ENCODE measurements at places on chromosomes 11 and 22.

GRCh38 chr11:15911377-15912044, 444.8 kb downstream of the SOX6 start:
- no peak for DNase-seq

- no peak for DNase-seq
These were observed 32.5 kb upstream of the APLNR start for GRCh38 chr11:57269571-57270021.

DNA sequence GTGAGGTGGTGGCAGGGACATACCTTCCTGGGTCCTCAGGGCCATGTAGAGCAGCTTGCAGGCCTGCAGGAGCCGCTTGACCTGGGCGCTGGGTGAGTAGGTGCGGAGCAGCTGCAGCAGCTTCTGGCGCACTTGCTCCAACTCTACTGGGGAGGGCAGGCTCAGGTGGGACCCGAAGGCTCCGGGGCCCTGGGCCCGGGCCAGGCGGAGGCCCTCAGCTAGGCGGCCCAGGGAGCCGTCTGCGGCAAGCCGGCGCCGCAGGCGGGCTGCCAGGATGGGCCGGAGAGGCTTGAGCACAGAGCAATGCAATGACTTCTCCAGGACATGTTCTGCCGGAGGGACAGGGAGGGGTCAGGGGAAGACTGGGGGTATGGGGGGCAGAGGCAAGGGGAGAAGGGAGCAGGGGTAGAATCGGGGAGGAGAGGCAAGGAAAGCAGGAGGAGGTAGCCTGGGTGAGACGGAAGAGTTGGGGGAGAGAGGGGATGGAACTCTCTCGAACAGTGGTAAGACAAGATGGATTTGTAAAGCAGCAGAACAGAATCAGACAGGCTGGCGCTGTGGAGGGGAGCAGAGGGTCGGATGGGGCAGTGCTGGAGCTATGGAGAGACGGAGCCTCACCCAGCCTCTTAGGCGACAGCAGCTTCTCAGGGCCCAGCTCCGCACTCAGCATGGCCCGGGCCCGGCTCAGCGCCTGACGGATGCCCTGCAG, 2.2 kb downstream of the RIN1 start:
- DNase-seq = no peak

DNA sequence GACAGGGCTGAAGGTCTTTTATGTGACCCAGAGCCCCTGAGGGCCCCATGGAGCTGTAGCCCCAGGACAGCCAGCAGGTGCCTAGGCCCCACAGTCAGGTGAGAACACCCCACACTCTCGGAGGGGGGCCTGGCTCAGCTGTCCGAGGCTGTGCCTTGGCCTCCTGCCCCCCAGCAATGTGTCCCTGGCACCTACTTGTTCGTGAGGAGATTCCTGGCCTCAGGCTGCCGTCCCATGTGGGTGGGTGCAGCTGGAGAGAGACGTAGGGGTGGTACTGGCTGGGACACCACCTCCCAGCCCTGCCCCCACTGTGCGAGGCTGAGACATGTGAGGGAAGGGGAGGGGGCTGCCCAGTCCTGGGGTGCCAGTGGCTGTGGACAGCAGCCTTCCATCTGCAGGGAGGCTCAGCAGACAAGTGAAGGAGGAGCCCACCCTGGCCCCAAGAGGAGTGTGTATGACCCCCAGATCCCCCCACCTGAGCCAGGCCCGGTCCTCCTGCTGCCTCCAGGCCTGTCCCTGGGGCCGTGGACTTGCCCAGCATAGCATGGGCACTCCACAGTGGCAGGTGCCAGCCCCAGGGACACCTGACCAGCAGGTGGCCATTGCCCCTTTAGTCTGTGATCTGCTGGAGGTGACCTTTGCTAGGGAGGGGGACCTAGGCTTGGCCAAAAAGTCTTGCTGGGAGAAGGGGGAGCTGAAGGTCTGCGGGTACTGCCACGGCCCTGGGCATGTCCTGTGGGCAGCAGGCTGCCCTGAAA, 17.0 kb downstream of the IL17REL start:
- DNase-seq = no peak

GRCh38 chr11:15163136-15163535, 48.4 kb downstream of the INSC start:
- DNase-seq = no peak

- peak; percentile 62 for DNase-seq
These were observed 465 bp downstream of the SUN2 start for GRCh38 chr22:38755155-38755910.

GRCh38 chr22:38300197-38300945, 16.9 kb downstream of the CSNK1E start:
- DNase-seq = no peak

Measured in activated CD8-positive, alpha-beta T cell treated with anti-CD3 and anti-CD28 coated beads, Interleukin-2, amount 10 ng/mL, durations not matched to agents 7 days and 5 days (primary cell).